LoVo (cell line): ENCODE measurements at places on chromosomes 1 and 21.

DNA sequence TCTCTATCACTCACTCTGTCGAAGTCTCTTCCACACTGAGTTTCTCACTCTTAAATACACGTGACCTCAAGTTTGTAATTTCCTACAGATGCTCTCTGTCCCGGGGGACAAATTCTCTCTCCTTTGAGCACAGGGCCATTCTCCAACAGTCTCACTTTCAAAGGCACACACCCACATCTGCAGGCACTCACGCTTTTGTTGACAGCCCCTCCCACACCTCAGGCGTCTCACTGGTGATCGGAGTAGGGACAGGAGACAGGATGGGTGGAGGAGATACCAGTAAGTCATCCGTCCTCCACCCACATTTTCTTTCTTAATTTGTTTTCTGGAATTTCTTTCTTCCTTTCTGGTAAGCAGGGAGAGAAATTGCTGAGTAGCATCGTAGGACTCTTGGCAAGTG is 40.6 kb upstream of the GREM2 start:
- no peak for DNase-seq

- DNase-seq = no peak
Measured at GRCh38 chr1:30962609-30963508, 54.3 kb upstream of the SDC3 start.

DNA sequence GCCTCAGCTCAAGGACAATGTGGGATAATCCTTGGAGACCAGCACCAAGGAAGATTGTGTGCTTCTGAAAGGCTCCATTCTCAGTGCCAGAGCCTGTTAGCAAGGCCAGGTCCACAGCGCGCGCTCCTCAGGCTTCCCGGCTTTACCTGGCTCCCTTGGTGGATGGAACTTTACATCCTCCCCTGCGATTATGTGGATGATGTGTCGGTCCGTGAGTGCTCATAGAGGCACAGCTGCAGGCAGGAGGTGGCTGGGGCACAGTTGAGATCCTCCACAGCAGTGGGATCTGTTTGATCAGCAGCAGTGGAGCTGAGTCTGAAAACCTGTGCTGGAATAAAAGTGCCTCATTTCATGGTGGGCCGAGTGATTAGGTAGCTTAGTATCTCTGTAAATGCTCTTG is 62.7 kb downstream of the PRDM2 start:
- no peak for DNase-seq

- DNase-seq = no peak
Measured at GRCh38 chr21:42733037-42733627, 79.7 kb downstream of the PDE9A start.

GRCh38 chr1:159581422-159581821 is 6.2 kb upstream of the APCS start:
- DNase-seq = no peak

DNA sequence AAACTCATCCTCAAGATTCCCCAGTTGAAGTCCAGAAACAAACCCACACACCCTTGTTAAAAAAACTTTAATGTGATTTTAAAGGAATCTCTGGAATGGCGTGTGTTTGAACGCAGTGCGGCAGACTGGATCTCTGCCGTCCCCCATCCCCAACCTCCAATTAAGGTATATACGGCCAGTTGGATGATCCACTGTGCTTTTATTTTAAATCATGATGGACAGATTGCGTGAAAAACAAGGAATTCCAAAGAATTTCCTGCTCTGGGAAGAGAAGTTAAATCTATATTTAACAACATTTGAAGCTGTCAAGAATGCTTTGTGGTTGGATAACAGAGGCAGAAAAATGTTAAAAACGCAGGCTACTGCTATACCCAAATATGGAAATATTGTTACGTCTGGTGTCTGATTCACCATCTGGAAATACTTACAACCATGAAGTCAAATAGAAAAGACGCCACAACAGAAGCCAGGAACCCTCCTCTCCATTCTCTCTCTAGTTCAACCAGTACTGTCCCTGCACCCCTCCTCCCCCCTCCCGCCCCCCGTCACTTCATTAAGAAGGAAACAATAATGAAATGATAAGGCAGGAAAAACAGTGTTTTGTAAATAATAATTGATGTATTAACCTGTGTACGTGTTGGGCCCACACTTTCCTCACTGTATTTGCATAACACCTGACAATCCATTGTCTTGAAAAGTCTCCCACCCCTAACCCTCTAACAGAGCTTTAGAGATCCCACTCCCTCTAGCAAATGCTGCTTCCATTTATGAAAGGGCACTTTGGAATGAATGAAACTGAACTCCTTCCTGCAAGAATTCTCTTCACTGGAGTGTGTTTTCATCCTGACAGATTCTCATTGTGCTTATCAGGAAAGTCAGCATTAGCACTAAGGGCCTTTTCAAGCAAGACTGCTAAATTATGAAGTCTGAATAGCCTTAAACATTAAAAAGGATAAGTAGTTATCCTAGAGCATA is 2.0 kb upstream of the CCN1 start:
- no peak for DNase-seq

DNA sequence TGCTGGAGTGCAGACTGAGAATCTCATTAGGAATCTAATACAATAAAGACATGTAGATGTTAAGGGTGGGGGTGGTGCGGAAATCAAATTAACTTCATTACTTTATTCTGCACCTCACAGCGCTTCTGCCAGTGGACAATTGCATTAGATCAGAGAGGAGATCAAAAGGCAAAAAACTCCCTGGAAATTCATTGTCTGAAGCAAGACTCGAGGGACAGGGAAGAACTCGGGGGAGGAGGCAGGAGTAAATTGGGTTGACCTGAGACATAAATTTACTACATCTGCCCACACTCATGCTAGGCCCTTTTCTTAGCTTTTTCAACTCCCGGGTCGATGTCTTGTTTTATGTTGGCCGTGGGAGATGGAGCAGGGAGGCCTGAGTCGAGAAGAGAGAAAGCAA is 315.4 kb downstream of the SPATA17 start:
- no peak for DNase-seq

GRCh38 chr1:70542856-70543255 is 131.8 kb downstream of the CTH start:
- DNase-seq = no peak

- peak; percentile 85 for DNase-seq
Measured at GRCh38 chr1:203340112-203340790, 10.7 kb downstream of the FMOD start.

- DNase-seq = no peak
Measured at GRCh38 chr1:43602990-43603389, 47.0 kb upstream of the KDM4A start.

- DNase-seq = no peak
Measured at GRCh38 chr1:43358121-43358745, 548 bp upstream of the CDC20 start.

GRCh38 chr21:38989379-38989744 is 183.6 kb downstream of the ETS2 start:
- no peak for DNase-seq

GRCh38 chr1:39822146-39822545 is 33.5 kb upstream of the BMP8B start:
- no peak for DNase-seq

- no peak for DNase-seq
Measured at GRCh38 chr1:233598891-233599541, 14.9 kb upstream of the KCNK1 start.

DNA sequence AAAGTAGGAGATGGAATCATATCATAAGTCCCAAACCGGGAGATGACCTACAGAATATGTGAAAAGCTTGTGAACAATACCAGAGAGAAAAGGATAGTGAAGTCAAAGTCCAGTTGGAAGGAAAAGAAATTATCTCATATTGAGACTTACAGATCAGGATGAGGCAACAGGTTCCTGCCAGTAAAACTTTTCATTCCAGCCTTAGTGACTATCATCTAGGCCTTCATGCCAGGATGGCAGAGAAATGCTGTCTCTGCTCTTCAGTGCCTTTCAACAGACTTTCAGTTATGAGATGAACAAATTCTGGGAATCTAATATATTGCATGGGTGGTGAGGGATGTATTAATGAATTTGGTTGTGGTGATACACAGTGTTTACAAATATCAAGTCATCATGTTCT is 52.3 kb downstream of the NTMT2 start:
- no peak for DNase-seq

GRCh38 chr1:154502066-154502743 is at the start of the genes SHE and TDRD10:
TSS of gene SHE (minus strand) at chr1:154502412. CDS start at chr1:154502026, 386 bp downstream.
TSS of gene TDRD10 (plus strand) at chr1:154502219. CDS start at chr1:154506904, 4,685 bp downstream.
- no peak for DNase-seq

DNA sequence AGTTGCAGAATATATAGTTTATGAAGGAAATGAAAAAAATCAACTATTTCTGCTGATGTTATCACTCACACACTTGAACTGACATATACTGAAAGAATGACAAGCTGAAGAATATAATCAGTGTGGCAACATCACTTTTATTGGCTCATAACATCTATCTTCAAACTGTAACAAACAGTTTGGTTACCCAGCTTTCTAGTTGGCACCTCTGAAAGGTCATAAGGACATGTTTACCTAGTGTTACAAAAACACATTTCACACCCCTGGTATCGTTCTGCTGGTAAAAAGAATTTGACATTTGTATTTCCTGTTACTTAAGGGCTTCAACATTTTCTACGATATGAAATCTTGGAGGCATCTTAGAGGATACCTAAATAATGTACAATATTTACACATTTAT is 1267.0 kb upstream of the NCAM2 start:
- no peak for DNase-seq

DNA sequence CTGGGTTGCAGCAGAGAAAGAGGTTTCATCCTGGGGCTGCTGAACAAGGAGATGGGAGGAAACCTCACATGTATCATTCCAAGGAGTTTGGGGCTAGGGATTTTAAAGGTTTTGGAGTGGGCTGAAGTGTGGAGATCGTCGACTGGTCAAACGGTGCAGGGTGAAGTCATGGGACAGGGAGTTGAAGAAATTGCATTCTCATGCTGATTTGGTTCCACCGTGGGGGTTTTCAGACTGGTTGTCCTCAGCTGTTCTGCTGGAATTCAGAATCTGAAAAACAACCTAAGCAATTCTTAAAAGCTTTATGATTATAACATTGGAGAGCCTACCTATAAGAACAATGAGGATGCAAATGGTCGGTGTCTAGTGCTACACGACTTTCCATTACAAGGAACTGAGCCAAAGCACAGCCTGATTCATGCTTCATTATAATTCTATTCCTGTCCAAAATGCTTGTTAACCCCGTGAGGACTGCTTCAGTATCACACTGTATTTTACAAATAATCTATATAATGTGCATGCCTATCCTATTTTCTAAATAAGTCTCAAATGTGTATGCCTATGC is 242.7 kb downstream of the TM2D1 start:
- DNase-seq = no peak

DNA sequence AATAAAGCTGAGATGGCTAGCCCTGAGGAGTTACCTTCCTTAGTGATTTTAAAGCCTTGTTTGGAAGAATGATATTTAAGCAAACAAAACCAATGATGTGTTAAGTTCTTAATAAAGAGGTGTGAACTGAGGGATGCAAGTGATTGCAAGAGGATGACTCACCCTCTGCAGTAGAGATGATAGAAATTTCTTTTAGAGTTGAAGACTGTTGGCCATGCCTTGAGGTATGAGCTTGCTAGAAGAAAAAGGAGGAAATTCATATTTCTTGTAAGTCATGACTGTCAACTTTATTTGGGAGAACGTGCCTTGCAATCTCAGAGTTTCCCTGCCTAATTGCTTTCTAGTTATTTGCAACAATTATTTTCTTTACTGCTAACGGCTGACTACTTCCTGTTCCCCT is 94.7 kb downstream of the PLA2G4A start:
- no peak for DNase-seq

GRCh38 chr1:198667807-198668206 is 29.0 kb downstream of the PTPRC start:
- no peak for DNase-seq

DNA sequence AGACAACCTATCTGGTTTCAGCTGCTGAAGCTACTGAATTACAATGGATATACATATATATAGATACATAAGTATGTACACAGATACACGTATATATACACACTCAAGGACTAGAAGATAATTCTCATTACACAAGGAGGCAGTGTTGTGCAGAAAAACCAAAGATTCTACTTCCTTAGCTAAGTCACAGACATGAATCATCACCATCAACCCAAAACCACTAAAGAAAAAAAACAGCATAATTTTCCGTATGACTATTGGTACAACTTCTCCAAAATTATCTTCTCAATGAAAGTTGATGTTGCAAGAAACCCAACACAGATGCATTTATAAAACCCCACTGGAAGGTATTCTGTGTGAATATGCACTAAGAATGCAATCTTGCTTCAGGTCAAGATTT is 36.8 kb upstream of the RPF1 start:
- peak; percentile 59 for DNase-seq

- no peak for DNase-seq
Measured at GRCh38 chr1:98940069-98940721, 64.5 kb downstream of the PLPPR5 start.

DNA sequence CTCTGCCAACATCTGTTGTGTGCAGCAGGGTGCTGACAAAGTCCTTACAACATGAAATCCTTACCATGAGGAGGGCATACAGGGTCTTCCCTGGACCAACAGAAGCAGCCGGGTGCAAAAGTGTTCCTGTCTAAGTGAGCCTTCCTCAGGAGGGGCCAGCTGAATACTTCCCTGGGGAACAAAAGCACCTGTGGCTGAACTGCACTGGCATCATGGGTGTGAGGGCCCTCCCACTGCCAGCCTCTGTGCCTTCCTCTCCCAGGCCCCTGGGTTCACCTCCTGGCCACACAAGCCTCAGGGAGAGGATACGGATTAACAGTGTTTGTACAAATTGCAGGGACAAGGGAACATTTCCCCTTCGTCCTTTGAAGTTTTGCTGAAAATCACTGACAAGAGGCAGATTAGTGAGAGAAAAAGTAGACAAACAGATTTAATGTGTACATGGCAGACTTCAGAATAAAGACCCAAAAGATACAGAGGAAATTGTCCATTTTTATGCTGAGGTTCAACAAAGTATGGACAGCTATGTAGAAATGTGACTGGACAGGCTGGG is 91.0 kb upstream of the PPM1J start:
- DNase-seq = no peak
